Nucleus accumbens (tissue), 56 donors: ENCODE measurements at places on chromosomes 12 and 14.

GRCh38 chr12:52202361-52203078, 10.7 kb upstream of the KRT80 start:
- DNase-seq: no peak

DNA sequence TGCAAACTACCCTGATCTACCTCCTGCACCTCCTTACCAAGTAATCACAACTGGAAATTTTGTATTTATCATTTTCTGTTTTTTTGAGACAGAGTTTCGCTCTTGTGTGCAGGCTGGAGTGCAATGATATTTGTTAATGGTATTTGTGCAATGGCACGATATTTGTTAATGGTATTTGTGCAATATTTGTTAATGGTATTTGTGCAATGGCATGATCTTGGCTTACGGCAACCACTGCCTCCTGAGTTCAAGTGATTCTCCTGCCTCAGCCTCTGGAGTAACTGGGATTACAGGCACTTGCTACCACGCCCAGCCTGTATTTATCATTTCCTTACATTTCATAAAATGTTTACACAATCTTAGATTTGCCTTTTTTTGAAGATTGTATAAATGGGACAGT, 5.7 kb upstream of the NECAP1 start:
- DNase-seq: no peak

GRCh38 chr14:21109377-21110138, 8.7 kb downstream of the TMEM253 start:
- no peak for DNase-seq

GRCh38 chr12:110932046-110932445, 11.7 kb upstream of the MYL2 start:
- no peak for DNase-seq

GRCh38 chr14:56322531-56322930, 204.3 kb downstream of the PELI2 start:
- no peak for DNase-seq

DNA sequence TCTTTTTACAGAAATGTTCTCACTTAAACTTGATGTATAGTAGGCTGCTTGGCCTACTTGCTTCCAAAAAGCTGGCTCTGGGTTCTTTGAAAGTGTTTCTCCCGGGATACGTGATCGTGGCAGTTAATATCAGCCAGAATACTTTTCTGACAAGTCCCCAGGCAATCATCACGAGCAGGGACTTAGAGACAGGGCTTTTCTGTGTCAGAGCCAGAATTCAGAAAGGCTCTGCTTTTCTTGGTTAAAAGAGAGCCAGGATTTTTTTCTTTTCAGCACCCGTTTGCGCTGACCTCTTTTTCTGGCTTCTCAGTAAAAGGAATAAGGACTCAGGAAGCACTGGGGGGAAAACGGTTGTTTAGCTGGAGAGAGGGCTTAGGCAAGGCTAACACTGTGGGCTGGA, 57.8 kb upstream of the ARHGAP5 start:
- DNase-seq: no peak

DNA sequence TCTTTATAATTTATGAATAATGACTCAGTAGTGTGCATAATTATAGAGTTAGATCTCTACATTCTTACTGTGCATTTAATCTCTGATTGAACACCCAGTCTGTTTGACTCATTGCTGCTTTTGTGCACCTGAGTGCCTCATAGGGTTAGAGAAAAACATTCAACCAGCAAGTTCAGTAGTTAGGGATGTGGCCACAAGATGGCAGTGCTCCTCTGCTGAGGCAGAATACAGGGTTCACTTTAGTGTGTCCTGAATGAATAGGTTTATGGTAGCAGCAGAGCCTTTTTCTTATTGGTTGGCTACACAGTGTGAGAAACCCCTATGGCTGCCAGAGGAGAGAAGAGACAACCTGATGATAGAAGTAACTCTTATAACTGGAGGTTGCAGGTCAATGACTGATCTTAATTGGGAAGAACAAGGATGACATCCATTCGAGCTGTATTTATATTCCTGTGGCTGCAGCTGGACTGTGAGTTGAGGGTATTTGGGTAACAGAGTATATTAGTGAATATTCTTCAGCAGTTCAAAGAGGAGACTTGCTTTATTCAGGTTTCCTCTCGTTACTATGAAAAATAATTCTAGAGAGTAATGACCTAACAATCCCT, 194.9 kb upstream of the OR4E1 start:
- DNase-seq: no peak

DNA sequence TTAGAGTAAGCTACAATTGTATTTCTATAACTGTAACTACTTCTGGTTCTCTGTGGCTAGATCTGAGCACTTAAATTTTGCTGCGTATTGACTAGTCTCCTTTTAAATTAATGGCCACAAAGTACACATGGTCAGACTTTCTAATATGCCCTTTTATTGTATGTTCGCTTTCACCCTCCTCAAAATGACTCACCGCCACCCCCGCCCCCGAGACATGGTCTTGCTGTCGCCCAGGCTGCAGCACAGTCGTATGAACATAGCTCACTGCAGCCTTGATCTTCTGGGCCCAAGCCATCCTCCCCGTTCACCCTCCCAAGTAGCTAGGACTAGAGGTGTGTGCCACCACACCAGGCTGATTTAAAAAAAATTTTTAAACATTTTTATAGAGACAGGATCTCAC, 11.8 kb downstream of the MTERF2 start:
- no peak for DNase-seq

DNA sequence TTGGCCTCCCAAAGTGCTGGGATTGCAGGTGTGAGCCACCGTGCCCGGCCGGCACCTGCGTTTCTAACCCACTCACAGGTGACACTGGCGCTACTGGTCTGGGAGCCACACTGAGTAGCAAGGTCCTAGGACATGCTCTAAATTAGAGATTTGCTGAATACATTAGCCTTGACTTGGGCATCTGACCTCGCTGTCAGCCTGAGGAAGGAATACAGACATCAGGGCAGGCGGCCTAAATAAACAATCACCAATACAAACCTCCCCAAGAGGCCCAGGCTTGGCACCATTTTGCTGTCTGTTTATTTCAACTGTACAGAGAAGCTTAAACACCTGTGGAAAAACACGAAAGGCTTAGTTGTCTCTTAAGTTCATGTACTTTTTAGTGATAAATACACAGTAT, 27.5 kb downstream of the P2RX4 start:
- DNase-seq: no peak

- no peak for DNase-seq
Observed at GRCh38 chr14:65006261-65006721, 19.6 kb downstream of the FNTB start.

DNA sequence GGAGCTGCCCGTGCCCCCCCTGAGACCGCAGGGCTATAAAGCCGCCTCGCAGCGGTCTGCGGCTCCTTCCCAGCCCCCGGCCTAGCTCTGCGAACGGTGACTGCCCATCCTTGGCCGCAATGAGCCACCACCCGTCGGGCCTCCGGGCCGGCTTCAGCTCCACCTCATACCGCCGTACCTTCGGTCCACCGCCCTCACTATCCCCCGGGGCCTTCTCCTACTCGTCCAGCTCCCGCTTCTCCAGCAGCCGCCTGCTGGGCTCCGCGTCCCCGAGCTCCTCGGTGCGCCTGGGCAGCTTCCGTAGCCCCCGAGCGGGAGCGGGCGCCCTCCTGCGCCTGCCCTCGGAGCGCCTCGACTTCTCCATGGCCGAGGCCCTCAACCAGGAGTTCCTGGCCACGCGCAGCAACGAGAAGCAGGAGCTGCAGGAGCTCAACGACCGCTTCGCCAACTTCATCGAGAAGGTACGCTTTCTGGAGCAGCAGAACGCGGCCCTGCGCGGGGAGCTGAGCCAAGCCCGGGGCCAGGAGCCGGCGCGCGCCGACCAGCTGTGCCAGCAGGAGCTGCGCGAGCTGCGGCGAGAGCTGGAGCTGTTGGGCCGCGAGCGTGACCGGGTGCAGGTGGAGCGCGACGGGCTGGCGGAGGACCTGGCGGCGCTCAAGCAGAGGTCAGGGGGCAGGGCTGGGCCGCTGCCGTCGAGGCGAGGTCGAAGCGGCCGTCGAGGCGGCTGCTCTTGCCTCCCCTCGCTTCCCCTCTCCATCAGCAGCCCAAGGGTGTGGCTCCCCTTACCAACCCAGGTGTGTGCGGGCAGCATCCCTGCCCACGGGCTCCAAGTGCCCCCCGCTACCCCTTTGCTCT, at the start of gene PRPH:
Gene PRPH, plus strand, starts transcription at position 66 of the 855 bp plus-strand sequence. Its CDS starts 54 bp downstream, at position 120.
- DNase-seq: no peak

GRCh38 chr14:29355331-29355730, 572.3 kb downstream of the PRKD1 start:
- no peak for DNase-seq

DNA sequence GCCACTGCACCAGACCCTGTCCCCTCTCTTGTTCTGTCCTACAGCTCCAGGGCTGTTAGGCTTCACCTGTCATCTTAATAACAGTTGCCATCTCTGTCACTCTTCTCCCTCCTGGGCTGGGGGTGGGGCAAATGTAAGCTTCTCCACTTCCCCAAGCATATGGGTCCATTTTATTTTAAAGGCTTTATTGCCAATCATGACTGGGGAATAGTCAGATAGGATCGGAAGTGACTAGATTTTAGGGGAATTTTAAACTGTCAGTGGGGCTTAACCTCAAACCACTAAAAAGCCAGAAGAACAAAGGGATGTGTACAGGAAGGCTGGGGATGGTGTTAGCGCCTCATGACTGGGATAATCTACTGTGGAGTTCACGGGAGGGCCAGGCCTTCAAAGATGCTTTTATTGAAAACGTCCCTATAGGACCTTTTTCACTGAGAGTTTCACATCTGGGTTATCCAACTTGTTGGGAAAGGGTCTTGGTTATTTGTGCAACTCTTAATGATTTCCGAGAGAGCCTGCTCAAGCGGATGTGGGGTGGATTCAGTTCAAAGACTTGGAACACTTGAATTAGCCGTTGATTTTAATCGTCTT, 41.6 kb downstream of the CHST11 start:
- DNase-seq: no peak

DNA sequence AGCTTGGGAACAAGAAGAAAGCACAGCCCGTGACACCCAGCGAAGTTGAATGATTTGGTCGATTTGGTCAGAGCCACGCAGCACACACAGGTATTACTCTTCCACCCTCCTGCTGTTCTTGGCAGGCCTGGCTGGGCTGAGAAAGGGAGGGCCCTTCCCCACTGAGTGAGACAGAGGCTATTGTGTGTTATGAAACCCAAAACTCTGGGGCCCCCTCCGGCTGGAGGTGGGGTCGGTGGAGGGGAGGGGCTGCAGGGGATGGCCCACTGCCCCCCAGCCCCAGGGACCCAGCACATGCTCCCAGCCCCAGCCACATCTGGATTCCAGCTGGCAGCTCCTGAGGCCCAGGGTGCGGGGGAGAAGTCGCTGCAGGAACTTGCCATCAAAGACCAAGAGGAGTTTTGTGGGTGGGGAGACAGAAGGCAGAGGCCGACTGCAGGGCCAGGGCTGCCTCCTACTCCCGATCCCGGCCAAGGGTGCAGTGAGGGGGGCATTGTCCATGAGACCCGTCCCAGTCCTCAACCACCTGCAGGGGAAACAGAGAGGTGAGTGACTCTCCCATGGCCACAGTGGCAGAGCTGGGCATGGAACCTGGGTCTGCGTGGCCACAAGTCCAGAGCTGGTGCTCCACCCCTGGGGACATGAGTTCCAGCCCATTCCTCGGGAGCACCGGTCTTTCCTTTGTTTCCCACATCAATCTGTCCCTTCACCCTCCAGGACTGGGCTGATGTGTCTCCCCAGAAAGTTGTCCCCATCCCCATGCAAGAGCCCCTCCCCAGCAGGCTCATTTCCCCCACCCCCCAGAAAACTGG, 8.7 kb downstream of the TMEM119 start:
- DNase-seq: no peak

- no peak for DNase-seq
Observed at GRCh38 chr12:76274420-76275083, 73.7 kb downstream of the BBS10 start.

DNA sequence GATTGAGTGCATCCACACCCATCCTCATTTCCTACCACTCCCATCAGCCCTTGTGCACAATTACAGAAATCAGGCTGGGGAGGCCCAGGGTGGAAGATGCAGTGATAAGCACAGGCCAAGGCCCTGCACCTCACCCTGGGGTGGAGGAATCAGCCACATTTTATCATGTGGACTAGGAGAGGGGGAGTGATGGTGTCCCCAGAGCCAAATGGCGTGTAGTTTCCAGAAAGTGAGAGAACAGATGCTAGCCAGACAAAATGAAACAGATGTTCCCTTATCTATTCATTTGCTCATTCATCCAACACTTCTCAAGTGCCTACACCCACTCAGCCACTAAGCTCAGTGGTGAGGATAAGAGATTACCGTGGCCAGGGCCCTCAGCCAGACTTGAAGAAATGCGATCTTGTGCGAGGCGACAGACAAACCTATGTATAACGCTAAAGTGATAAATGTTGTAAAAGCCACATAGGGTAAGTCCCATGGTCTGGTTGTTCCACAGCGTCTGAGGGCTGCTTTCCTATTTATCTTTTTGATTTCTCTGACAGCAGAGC, 93.6 kb downstream of the STAB2 start:
- no peak for DNase-seq

GRCh38 chr14:66140213-66140918, 345.8 kb upstream of the CCDC196 start:
- DNase-seq: no peak

GRCh38 chr12:128339126-128339520, 72.2 kb downstream of the TMEM132C start:
- DNase-seq: no peak

DNA sequence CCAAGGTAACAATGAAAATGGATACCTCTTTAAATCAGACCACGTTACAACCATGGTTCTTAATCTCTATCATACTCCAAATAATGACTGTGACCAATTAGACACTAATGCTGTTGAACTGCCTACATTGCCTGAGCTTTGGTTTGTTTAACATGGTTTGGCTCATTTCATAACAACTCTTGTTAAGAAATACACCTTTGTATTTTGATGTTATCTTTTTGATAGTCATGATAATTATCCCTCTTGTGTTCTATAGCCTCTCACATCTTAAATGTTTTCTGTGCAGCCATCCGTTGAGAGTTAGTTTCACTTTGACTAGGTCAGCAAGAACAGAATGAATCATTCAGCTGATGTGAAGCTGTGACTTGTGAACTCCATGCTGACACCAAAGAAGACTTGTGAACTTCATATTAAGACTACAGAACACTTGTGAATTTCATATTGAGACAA, 75.5 kb upstream of the RERGL start:
- DNase-seq: no peak

GRCh38 chr12:116916122-116916521, 5.4 kb downstream of the FBXW8 start:
- no peak for DNase-seq

- no peak for DNase-seq
Observed at GRCh38 chr12:53172352-53172751, 8.2 kb upstream of the ZNF740 start.

DNA sequence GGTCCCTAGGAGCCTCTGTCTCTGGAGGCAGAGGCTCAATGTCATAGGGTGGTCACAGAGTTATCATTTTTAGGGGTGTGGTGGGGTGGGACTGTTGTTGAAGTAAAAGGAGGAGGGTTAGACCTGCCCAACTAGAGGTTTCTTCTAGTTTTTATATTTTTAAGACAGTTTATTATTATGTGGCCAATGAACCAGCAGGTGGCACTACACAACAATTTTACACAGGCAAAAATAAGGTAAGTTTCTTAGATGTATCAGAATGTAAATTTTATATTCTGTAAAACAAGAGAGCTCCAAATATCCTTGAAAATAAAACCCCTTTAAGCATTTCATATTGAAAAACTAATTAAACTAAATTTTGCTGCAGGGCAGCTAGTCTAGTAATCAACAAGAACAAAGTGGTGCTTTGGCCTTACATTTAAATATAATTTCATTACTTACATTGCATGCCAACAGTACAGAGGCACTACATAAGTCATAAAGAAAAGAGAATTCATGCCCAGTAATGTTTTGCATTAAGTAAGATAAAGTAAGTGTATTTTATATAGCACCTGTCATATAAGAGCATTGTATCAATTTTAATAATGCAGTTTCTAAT, 22.2 kb upstream of the OVCH1 start:
- DNase-seq: no peak

- no peak for DNase-seq
Observed at GRCh38 chr14:36021030-36021422, 155.5 kb downstream of the PTCSC3 start.
